ENCODE measurements at places on chromosomes 6 and 20.

- DNase-seq = no peak
These were observed 487.8 kb downstream of the PTPRT start for GRCh38 chr20:42701948-42702347.

DNA sequence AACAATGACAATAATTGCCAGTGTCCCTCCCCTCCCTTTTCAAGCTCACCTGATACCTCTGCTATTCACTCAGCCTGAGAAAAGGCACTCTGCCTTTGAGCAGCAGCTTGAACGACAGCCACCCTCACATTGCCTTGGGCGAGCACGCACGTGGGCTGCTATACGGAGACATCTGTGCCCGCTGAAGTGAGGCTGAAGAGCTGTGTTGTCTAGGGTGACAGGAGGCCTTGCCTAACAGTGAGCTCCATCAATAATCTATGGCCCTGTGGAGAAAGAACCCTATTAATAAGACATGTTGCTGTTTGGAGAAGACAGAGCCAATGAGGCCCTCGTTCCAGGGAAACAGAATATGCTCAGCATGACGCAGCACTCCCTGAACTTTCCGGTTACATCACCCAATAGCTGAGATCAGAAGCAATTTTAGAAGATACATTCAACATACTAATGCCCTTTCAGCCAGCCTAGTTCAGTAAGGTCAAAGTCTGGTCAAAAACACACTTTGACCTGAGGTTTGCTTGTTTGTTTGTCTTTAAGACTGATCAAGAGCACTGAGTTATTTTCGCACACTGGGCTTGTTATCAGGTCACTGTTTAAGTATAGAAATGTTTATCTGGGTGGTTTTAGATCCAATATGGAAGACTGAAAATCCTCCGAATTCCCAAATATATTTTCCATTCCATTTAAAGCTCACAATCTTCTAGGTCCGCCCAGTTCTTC lies 30.6 kb downstream of the RBM24 start:
- no peak for DNase-seq

DNA sequence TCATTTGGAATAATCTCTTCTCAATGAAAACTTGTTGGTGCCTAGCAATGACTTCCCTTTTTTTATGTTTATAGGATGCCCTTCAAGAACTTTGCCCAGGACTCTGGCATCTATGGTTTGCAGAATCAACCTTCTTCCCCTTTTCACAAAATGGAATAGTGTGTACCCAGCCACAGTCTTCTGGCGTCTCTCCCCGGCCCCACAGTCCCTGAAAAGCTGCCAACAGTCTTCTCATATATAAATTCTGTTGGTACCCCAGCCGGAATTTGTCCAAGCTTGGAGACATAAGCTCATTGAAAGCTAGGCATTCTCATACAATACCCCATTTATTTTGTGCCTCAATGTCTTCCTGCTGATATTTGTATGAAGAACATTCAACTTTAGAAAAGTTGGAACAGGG lies 26.4 kb upstream of the MCM3 start:
- DNase-seq = no peak

GRCh38 chr20:6100246-6100645 lies 22.6 kb downstream of the FERMT1 start:
- DNase-seq = no peak
